ENCODE measurements at places on chromosomes 2 and 18.

GRCh38 chr2:127523269-127523939 is 2.9 kb downstream of the IWS1 start:
- DNase-seq, result no peak

DNA sequence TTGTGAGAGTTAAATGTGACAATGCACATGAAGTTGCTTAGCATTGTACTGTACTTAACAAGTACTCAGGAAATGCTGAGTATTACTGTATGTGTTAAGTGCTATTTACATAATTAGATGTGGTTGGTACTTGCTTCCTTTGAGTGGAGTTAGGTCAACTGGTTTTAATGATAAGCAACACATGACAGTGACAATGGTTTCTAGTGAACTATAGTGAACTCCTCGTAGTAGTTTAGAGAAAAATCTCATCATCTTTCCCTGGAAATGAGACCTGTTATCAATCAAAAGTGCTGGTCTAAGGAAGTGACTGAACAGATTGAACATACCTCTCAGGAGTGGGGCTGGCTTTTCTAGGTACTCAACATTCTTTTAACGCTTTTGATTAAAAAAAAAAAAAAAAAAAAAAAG is 29.2 kb upstream of the ZDBF2 start:
- DNase-seq, result no peak

DNA sequence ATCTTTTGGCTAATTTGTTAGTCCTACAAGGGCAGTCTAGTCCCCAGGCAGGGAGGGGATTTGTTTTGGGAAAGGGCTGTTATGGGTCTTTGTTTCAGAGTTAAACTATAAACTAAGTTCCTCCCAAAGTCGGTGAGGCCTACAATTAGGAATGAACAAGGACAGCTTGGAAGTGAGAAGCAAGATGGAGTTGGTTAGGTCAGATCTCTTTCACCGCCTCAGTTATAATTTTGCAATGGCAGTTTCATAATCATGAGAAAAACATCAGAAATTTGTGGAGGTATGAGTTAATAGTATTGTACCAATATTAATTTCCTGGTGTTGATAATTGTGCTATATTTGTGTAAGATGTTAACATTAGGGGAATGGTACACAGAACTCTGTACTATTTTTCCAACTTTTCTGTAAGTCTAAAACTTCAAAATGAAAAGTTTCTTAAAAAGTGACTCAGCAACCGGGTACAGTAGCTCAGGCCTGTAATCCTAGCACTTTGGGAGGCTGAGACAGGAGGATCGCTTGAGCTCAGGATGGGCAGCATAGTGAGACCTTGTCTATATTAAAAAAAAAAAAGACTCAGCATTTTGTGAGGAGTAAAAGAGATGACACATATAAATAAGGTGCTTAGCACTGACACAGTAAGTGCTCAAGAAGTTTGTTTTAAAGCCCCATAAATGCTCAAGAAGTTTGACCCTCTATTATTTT is 40.8 kb downstream of the TMEM17 start:
- no peak for DNase-seq

DNA sequence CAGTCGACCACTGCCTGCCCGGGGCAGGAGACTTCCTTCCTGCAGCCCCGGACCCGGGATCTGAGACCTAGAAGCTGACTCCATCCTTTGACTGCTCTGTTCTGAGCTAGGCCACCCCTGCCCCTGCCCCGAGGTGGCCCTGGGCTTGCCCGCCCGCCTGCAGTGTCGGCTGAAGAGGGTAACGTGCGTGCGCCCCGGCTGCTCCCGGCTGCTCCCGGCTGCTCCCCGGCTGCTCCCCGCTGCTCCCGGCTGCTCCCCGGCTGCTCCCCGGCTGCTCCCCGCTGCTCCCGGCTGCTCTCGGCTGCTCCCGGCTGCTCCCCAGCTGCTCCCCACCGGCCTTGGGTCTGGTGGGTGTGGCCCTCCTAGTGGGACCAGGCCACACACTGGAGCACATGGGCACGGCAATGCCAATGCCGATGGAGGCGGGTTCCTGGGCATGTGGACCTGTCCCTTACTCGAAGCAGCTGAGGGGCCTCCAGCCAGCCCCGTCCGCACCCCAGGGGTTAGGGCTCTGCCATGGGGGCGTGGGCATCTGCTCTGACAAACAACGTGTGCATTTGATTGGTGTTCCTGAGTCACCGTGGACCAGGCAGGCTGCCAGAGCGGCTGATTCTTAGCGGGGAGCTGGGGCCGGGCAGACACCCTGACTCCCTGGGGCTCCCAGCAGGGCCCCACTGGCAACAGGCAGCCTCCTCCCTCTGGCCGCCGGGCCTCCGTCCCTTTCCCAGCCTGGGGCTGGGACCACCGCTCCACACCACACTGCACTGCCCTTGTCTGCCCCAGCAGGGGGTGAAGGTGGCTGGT is 2.0 kb upstream of the GAL3ST2 start:
- peak; percentile 3 for DNase-seq

DNA sequence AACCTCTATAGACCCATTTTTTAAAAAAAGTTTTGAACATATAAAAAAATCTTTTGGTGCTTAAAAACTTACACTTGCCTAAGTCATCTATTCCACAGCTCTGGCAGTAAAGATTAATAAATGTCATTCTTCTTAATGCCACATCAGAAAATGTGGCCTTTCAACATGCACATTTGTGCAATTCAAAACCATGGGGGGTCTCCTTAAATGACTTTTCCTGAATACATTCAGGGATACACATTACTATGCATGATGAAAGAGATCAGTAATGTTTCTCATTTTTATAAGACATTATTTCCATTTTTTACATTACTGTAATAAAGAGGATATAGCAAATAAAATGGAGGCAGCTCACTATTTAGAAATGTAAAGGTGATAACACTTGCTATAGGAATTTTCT is 142.3 kb downstream of the RBM43 start:
- DNase-seq, result no peak

- no peak for DNase-seq
These were observed 204.4 kb downstream of the MCFD2 start for GRCh38 chr2:46711156-46711555.

DNA sequence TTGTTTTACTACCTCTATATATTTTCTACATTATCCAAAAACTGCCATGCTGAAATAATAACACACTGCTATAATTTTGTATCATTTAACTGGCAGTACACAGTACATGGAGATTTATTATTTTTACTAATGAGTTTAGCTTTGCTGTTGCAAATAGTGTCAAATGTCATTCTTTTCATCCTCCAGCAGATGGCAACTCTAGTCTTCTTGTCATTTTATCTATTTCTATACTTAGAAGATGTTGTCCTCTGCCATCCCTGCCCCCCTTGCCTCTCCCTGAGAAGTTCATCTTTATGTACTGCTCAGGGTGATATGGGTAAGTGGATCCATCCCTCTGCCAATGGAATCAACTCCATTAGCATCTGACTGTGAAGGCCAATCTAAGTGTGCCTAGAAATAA is 21.7 kb upstream of the LRRTM1 start:
- DNase-seq, result no peak

GRCh38 chr2:206160125-206160806 is 571 bp downstream of the EEF1B2 start:
- no peak for DNase-seq

- no peak for DNase-seq
These were observed 16.9 kb upstream of the COL6A3 start for GRCh38 chr2:237430861-237431260.

- no peak for DNase-seq
These were observed 602.8 kb downstream of the EPHA4 start for GRCh38 chr2:220969348-220969747.

- DNase-seq, result no peak
These were observed 452.3 kb upstream of the MEX3C start for GRCh38 chr18:51649796-51650195.

DNA sequence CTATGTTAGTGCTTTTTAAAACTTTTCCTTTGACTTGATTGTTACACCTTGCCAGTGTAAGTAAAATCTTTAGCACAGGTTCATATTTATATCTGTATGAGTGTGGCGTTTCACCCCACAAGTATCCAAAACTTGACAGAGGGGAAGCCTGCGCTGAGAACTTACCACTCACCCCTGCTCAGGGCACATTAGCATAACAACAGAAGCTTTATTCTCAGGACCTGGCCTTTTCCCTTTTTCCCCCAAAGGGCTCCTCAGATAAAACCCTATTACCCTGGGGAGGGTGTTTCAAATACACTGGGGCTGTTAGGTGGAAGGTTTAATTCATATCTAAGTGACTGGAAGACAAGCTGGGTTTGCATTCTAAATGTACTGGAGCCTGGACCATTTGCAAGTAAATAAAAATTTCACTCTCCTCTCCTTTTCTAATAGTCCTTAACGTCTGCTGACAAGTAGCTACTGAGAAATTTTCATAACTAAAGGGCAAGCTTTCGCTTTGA is 276.6 kb downstream of the RNF152 start:
- DNase-seq, result no peak

GRCh38 chr2:105235388-105236059 is 6.0 kb upstream of the GPR45 start:
- no peak for DNase-seq

- no peak for DNase-seq
These were observed 90.5 kb upstream of the GRB14 start for GRCh38 chr2:164711766-164712138.

DNA sequence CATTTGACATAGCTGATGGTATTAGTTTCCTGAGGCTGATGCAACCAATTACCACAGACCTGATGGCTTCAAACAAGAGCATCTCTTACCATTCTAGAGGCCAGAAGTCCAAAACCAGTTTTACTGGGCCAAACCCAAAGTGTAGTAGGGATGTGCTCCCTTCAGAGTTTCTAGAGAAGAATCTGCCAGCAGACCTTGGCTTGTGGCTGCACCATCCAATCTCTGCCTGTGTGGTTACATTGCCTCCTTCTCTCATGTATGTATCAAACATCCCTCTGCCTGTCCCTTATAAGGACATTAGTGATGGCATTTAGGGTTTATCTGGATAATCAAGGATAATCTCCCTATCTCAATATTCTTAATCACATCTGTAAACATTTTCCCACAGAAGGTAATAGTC is 4.5 kb upstream of the SNRNP27 start:
- no peak for DNase-seq

DNA sequence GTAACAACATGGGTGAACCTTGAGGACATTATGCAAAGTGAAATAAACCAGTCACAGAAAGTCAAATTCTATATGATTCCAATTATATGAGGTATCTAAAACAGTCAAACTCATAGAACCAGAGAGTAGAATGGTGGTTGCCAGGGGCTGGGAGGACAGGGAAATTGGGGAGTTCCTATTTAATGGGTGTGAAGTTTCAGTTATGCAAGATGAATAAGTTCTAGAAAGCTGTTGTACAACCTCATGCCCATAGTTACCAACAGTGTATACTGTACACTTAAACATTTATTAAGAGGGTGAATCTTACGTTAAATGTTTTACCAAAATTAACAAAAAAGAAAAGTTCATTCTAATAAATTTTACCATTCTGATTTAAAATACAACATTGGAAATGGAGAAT is 92.7 kb upstream of the WDSUB1 start:
- DNase-seq, result no peak

DNA sequence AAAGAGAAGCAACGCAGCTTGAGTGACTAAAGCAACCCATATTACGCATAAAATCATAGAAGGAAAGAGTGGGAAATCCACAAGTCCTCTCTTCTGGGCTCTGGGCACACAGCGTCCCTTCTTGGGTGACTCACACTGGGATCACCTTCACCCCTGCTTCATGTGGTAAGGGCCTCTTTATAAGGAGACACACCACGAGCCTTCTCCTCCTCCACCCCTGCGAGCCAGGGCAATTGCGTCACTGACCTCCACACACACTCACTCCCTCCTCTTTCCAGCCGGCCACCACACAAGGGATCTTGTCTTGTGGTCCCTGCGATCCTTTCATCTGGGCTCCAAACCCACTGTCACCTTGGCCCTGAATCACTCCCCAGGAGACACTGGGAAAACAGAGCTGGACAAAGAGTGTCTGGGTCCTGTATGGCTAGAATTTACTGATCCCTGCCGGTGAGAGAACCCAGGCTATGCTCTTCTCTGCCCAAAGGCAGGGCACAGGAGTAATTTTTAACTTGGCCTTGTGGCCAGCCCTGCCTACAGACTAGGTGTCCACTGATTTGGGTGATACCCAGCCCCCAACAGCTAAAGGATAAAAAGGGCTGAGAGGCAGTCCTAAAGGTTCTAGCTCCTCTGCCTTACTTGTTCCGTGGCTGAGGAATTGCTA is 35.3 kb downstream of the NHEJ1 start:
- no peak for DNase-seq

DNA sequence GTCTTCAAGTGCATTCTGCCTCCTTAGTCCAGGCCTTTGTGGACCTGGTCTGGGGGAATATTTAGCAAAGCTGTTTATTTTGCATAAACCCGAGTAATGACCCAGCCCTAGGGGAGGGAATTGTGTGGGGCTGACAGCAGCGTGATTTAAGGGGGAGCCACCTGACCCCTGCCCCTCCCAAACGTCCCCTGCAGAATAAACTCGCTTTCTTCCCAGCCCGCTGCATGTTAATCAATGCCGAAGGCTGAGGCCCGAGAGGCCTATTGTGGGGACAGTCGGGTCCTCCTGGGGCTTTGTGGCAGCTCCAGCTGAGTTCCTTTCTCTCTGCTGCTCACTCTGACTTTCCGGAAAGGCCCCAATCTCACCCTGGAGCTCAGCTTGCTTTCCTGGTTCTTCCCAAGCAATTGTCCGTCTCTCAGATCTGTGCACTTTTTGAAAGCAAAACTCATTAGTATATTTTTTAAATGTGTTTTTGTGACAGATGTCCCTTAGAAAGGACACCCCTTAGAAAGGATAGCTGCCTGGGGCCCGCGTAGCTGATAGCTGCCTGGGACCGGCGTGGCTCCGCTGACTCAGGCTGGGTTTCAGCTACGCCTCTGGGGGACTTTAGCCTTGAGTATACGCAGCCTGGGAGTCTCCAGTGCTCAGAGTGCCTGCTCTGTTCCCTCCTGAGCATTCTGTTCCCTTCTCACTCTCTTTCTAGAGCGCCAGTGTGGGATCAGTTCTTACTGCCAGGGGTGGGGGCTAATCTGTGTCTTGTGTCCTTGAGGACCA is 158.3 kb downstream of the GLI2 start:
- no peak for DNase-seq

DNA sequence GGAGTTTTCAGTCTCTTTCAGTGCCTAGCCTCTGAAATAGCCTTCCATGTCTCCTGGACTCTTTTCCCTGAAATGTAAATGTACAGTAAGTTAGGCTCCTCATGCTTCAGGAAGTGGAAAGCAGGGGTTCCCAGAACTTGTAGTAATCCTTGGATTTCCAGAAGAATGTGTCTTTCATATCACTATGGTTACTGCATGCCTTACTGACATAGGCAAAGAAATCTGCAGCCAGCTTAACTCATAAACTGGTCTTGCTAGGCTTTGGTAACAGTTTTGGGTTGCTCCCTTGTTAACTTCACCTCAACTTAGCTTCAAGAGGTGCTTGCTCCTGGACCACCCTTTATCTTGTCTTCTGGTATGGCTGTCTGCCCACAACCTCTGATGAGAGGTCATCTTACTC is 686.8 kb upstream of the DDX18 start:
- no peak for DNase-seq

GRCh38 chr2:60891180-60891579 is 9.8 kb downstream of the REL start:
- no peak for DNase-seq

DNA sequence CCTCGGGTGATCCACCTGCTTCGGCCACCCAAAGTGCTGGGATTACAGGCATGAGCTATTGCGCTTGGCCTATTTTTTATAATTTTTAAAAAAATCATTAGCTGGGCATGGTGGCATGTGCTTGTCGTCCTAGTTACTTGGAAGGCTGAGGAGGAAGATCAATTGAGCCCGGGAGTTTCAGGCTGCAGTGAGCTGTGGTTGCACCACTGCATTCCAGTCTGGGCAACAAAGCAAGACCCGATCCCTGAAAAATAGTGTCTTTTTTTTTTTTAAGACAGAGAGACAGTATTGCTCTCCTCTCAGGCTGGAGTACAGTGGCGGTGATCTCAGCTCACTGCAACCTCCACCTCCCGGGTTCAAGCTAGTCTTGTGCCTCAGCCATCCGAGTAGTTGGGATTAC is 4.8 kb downstream of the SSB start:
- DNase-seq, result no peak

Measured in GM19239 (cell line).